ENCODE measurements at places on chromosomes 4 and X.

DNA sequence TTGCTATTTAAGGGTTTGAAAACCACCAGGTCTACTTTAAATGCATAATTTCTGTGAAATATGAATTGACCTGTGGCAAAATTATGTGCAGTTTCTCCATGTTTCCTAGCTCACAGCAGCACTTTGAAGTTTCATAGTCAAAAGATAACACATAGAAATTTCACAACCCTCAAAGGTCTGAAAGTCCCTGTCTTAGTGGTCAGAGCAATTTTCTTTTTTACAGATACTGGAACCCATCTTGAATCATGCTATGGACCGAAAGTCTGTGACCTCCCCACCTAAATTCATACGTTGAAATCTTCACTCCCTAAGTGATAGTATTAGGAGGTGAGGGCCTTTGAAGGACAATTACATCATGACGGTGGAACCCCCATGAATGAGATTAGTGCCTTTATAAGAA is 240.4 kb upstream of the BMP3 start:
- no peak for DNase-seq

- no peak for DNase-seq
Observed at GRCh38 chr4:105620640-105621323, 68.4 kb downstream of the ARHGEF38 start.

GRCh38 chrX:77786365-77786680 is 307 bp upstream of the ATRX start:
- DNase-seq: no peak

- no peak for DNase-seq
Observed at GRCh38 chr4:144574000-144574399, 72.0 kb upstream of the HHIP start.

GRCh38 chr4:125283707-125284279 is 31.0 kb upstream of the FAT4 start:
- no peak for DNase-seq

GRCh38 chrX:112368371-112368770 is 285.8 kb upstream of the TRPC5 start:
- DNase-seq: no peak

DNA sequence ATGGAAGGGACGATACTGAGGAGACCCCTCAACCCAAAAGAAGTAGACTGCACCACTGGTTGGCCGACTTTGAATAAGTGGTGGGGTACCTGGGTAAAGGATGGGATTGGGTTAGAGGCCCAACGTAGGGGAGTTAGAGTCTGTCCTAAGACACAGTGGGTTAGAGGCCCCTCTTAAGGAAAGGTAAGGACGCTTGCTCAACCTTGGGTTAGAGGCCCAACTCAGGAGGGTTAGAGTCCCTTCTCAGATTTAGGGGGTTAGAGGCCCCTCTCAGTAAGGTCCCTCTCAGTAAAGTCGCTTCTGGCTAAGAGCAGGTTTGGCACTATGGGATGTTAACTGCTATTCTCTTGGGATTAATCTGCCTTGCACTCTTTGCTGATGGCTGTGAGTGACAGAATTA is 81.3 kb downstream of the ACOX3 start:
- DNase-seq: peak; percentile 27

- no peak for DNase-seq
Observed at GRCh38 chr4:166341992-166342391, 469.0 kb downstream of the TLL1 start.

DNA sequence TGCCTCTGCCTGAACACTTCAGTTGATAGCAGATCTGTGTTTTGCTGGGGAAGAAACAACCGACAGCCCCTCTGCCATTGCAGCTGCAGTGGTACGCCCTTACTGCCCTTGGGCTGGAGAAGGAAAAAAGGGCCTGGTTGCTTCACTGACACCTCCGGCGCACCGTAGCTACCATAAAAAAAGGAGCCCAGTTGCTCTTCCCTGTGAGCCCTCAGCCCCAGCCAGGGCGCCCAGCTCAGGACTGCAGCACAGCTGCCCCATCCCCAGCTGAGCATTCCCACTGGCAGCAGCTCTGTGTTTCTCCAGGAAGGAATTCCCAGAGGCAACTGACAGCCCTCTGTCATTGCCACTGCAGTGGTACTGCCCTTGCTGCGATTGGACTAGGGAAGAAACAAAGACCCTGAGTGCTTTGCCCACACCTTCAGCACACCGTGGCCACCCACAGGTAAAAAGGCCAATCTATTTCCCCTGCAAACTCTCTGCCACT is 142.7 kb downstream of the DKK2 start:
- DNase-seq: peak; percentile 27

DNA sequence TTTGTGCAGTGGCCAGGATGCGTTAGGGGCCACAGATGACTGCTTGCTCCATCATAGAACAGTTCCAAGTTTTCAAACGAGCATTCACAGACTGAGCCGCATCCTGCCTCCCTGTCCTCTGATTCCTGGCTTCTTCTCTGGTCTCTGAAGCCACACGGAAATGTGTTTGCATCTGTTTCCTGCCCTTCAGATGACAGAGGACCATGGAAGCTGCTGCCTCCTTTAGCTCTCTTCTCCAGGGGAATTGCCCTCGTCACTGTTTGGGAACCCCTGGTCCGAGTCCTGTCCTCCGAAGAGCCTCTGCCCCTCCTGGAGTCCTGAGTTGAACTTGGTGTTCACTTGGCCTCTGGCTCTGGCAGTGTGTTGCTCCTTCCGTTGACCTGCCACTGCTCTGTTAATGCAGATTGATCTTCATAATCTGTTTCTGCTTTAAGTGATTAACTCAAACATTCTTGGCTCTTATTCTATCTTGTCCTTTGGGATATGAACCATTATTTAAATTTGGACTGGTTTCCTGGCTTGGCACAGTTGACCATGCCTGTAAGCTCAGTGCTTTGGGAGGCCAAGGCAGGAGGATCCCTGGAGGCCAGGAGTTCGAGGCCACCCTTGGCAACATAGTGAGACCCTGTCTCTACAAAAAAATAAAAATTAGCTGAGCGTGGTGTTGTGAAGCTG is 96.0 kb downstream of the PTTG2 start:
- DNase-seq: no peak

DNA sequence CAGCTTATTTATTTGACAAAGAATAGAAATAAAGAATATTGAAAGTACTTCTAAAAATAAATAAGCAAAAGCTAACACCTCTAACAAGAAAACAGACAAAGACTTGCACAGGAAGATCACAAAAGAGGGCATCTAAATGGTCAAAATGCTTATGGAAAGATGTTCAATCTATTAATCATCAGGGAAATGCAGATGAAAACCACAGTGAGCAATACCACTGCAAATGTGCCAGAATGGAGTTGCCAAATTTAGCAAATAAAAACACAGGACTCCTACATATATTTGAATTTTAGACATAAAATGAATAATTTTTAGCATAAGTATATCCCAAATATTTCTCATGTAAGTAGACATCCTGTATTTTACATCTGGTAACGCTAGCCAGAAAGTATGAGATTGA is 56.1 kb upstream of the HPGD start:
- DNase-seq: no peak

GRCh38 chr4:89119166-89119565 is 7.8 kb downstream of the TIGD2 start:
- no peak for DNase-seq

DNA sequence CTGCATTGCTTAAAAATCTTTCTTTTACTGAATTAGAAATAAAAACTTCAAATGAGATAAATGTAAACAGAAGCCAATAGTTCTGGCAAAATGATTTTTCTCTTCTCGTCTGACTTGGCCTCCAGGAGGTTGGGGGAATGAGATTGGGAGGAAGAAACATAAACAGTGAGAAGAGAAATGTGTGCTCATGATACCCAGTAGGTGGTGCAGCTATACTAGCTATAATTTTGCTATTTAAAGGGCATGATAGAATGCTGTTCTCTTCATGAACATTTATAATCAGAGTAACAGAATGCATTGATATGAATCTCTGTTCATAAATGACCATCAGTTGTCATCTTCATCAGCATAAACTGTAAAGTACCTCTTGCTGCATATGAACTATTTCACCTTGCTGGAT is 85.5 kb downstream of the TACR3 start:
- no peak for DNase-seq

GRCh38 chr4:126777649-126778048 is 855.1 kb upstream of the INTU start:
- no peak for DNase-seq

GRCh38 chrX:120145295-120145925 is 13.0 kb upstream of the RHOXF2 start:
- DNase-seq: no peak

GRCh38 chr4:152500800-152501434 is 35.0 kb downstream of the FBXW7 start:
- peak; percentile 37 for DNase-seq

- no peak for DNase-seq
Observed at GRCh38 chrX:10356979-10357378, 200.2 kb downstream of the CLCN4 start.

DNA sequence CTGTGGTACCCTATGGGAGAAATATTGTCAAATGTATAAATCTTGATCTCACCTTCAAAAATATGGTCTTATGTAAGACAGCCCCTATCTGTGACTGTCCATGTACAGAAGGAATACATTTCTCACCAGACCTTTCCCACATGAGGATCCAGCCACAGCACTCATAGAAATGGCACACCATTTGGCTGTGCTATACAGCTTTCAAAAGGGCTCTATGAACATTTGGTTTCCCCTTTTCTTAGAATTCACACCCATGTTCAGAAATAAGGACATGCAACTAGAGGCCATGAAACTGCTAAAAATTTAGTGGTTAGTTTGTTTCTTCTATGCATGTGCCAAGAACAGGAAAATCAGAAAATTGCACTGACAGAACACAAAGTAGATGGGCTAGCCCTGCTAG is 62.7 kb downstream of the ANTXR2 start:
- no peak for DNase-seq

GRCh38 chrX:32532262-32532661 is 679.1 kb downstream of the DMD start:
- no peak for DNase-seq

DNA sequence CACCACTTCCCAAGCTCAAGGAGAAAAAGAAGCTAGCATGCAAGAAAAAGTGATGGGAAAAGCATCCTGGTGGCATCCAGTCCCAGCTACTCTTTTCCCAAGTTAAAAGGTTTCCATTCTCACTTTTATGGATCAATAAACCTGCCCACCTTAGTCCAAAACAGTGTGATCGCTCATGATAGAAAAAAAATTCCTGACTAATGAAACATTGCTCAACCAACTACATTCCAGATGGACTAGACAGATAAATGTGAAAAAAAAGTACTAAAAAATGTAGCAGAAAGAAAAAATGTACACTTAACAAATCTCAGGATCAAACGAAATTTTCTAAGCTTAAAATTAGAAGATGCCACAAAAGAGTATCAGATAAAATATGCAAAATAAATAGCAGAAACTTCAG is 312.2 kb downstream of the TMA16 start:
- DNase-seq: no peak

DNA sequence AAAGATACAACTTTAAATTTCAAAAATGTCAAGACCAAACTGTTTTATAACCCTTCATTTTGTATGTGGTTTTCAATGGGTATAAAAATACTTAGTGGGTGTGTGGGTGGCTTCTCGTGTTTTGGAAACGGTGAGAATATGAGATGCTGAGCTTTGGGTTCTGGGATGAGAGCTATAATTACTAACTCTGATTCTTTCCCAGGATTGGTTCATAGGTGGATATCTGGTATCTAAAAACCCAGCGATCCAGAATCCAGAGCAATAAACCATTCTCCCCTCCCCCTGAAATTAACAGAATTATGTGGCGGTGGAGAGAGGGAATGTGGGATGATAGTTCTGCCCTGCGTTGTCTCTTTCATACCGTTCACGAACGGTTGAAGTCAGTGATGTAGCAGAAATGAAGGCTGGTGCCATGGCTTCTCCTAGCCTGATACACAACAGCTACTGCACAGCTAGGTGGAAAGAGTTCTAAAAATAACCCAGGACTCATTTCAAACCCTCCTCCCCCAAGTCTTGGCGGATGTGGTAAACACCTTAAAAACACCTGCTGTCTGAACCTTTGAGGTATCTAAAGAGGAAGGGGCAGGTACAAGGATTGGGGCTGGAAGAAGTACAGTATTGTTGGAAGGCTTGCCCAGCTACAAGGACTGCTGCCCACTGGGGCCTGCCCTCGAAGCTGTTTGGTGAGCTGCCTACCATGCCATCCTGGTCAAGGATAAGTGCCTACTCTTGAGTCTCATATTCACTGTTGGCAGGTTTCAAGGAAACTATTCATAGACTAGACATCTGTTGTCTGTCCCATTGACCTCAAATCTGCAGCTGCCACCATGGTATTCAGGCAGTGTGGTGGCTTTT is 44.5 kb downstream of the SEPTIN11 start:
- no peak for DNase-seq

DNA sequence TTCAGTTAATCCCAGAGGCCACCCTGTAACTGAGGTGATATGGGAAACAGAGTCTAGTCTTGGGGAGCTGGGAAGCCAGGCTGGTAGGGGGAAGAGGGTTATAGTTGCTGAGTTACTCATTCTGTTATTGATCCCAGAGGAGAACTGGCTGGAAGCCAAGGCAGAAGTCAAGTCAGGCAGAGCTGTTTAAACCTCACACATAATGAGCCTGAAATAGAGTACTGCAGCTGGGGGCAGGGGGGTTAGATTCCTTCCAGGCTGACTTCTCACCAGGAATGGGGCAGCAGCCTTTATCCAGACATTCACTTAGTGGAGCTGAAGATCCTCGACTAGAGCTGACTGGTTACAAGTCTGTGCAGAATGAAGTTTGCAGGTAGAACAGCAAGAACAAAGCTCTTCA is 144.9 kb downstream of the C4orf33 start:
- no peak for DNase-seq

DNA sequence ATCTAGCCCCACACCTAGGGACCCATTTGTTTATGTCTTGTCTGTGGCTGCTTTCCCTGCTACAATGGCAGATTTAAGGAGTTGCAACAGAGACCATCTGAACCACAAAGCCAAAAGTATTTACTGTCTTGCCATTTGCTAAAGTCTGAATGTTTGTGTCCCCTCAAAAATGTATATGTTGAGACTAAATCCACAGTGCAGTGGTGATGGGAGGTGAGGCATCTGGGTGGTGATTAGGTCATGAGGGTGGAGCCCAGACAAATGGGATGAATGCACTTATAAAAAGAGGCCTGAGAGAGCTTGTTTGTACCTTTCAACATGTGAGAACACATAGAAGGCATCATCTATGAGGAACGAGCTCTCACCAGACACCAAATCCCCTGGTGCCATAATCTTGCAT is 137.3 kb downstream of the TMEM144 start:
- DNase-seq: no peak

DNA sequence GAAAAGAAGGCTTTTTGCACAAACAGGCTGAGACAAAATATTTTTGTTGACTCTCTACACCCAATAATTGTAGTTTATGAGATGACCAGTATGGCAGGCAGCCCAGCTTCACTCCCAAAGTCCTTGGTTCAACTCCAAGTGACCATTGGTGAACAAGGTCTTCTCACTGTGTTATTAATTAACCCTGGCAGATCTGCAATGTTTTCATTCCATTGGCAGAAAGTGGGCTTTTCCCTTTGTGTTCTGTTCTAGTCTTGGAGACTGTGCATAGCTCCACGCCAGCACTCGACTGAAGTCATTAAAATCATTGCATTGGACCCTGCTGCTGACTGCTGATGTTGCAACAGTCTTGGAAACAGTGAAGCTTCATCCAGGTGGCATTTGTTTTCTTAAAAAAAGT is 277.3 kb upstream of the HAND2 start:
- DNase-seq: no peak

GRCh38 chr4:54575919-54576318 is 81.8 kb upstream of the KIT start:
- no peak for DNase-seq

- no peak for DNase-seq
Observed at GRCh38 chrX:108177351-108178142, 86.0 kb downstream of the ATG4A start.

GRCh38 chr4:153296040-153296823 is 48.3 kb upstream of the MND1 start:
- DNase-seq: no peak
